ENCODE measurements at places on chromosomes 5 and 9. TPM values are rescaled to one million over a fixed set of nuclear protein-coding genes. Genes with fewer than 3 reads are reported as not detected.

DNA sequence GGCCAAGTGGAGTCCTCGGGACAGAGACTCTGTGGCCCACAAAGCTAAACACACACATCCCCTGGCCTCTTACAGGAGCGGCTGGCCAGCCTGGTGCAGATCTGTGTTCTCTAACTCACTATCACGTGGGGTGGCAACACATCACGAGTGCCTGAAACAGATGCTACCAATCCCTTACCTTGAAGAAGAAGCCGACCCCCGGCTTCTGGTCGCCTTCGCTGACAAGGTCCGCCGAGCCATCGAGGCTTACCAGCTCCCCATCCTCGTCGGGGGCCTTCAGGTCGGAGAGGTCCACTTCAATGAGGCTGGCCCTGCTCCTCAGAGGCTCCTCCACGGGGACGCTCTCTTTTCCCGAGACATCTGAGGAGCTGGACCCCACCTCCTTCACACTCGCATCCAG lies 86.7 kb downstream of the CAMSAP1 start:
- no peak overlapping the region for H3K27ac ChIP-seq
- H3K4me1 ChIP-seq = no peaks in the 10 kb centered on the region
- H3K36me3 ChIP-seq = peaks cover 68% of the 10 kb centered on the region
- no peak overlapping the region for H3K4me3 ChIP-seq

GRCh38 chr9:135574331-135574730 lies 12.8 kb downstream of the PAEP start:
- no peaks in the 10 kb centered on the region for H3K36me3 ChIP-seq
- no peak overlapping the region for H3K27ac ChIP-seq
- no peaks in the 10 kb centered on the region for H3K4me1 ChIP-seq

- no peaks in the 10 kb centered on the region for H3K36me3 ChIP-seq
- DNase-seq = no peak
- H3K4me1 ChIP-seq = no peaks in the 10 kb centered on the region
- no peak overlapping the region for H3K4me3 ChIP-seq
- H3K27ac ChIP-seq = no peak overlapping the region
Observed at GRCh38 chr9:121424024-121424432, 54.0 kb upstream of the STOM start.

DNA sequence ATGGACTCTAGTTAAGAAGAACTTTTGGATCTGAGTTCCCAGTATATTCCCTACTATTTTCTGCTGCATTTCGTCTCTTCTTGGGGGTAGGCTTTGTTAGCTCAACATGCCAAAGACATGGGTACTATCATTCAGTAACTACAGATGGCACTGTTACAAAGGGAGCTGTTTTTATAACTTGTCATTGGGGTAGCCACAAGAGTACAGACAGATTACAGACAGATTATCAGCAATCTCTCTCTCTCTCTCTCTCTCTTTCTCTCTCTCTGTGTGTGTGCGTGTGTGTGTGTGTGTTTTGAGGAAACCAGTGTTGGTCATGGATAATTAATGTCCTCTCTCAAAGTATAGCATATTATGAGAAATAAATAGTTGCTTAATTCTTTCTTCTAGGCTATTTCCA lies 116.1 kb downstream of the WDR70 start:
- H3K27ac ChIP-seq = no peak overlapping the region
- H3K4me1 ChIP-seq = no peaks in the 10 kb centered on the region
- H3K27me3 ChIP-seq = no peaks in the 10 kb centered on the region

DNA sequence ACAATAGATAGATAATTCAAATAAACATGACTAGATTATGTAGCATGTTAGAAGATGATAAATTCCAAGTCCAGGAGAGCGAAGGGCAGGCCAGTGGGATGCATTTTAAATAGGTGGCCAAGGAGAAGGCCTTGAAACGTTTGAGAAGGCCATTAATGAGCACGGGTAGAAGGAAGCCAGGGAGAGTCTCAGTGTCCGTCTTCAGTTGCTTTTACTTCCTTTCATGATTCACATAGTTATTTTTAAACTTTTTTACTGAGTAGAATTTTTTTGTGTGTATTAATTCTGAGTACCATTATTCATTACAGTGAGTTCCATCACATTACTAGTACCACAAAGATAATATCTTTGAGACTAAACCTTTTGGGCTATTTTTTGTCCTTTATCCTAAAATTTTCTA lies 259.2 kb downstream of the ARRDC3 start:
- no peak overlapping the region for H3K4me3 ChIP-seq
- peaks cover 16% of the 10 kb centered on the region for H3K4me1 ChIP-seq
- no peak for DNase-seq
- H3K36me3 ChIP-seq = no peaks in the 10 kb centered on the region

- H3K36me3 ChIP-seq = no peaks in the 10 kb centered on the region
- no peak overlapping the region for H3K4me3 ChIP-seq
- no peaks in the 10 kb centered on the region for H3K4me1 ChIP-seq
- no peak overlapping the region for H3K27ac ChIP-seq
Observed at GRCh38 chr5:99285606-99286005, 356.8 kb upstream of the CHD1 start.

GRCh38 chr9:135724186-135724787 lies 22.3 kb downstream of the KCNT1 start:
- no peak overlapping the region for H3K27ac ChIP-seq
- H3K27me3 ChIP-seq = no peaks in the 10 kb centered on the region
- H3K4me3 ChIP-seq = no peak overlapping the region
- peaks cover 3% of the 10 kb centered on the region for H3K4me1 ChIP-seq
- no peaks in the 10 kb centered on the region for H3K36me3 ChIP-seq
- no peak for DNase-seq

DNA sequence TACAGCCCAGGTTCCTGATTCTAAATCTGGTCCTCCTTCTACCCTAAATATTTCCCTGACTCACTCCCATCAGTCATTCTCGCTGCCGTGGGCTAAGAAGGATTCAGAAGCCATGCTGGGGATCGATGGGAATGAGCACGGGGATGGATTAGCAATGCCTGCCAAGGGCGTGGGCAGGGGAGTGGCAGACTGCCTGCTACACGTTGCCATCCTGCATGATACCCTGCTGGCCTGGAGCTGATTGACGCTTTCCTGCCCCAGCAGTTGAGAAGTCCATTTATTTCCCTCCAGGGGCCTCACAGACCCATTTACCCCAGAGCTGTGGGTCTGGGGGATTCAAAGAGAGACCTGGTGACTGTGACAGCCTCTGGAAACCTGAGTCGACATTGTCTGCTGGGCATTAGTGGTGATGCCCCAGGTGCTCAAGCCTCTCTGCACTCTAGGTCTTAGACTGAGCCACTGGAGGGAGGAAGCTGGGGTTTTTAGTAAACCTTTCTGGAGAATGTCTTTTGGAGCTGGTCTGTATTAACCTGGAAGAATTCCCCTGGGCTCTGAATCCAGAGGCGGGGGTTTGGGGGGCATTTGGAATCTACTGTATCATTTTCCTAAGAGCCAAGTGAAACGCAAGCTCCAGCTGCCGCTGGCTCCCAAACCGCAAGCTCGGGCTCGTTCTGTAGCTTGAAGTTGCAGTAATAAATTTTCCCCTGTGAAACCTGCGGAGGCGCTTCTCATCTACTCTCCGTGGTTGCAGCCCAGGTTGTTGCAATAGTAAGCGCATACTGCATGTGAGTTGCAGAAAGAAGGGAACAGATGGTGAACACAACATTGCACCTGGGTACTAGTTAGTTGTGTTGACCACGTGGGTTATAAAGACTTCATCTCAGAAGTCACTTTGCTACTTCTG lies 76.3 kb upstream of the RAPGEF1 start:
- no peaks in the 10 kb centered on the region for H3K36me3 ChIP-seq
- H3K4me3 ChIP-seq = no peak overlapping the region
- no peak for DNase-seq
- H3K27ac ChIP-seq = no peak overlapping the region

DNA sequence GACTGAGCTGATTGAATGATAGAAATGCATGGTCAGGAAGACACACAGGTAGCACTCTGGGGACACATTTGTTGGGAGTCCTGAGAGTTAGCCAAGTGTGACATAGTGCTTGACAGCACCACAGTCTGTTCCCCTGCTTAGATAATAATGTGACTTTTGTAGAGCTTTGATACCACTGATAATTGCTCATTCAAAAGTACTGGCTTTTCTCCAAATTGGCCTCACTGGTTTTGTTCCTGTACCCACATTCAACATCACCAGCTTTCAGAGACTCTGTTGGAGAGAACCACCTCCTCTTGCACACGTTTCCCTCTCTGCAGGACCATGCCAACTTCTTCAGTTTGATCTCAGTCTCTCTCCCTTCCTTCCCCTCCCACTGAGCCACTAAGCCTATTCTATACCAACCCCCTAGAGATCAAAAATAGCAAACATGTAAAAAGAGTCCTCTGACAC lies 52.5 kb upstream of the IL7R start:
- no peak overlapping the region for H3K4me3 ChIP-seq
- no peak overlapping the region for H3K27ac ChIP-seq
- peaks cover 10% of the 10 kb centered on the region for H3K4me1 ChIP-seq
- H3K27me3 ChIP-seq = no peaks in the 10 kb centered on the region
- H3K36me3 ChIP-seq = no peaks in the 10 kb centered on the region

GRCh38 chr5:175590471-175590881 lies 67.4 kb upstream of the HRH2 start:
- DNase-seq = no peak
- no peaks in the 10 kb centered on the region for H3K4me1 ChIP-seq
- H3K27ac ChIP-seq = no peak overlapping the region
- no peak overlapping the region for H3K4me3 ChIP-seq
- no peaks in the 10 kb centered on the region for H3K36me3 ChIP-seq

DNA sequence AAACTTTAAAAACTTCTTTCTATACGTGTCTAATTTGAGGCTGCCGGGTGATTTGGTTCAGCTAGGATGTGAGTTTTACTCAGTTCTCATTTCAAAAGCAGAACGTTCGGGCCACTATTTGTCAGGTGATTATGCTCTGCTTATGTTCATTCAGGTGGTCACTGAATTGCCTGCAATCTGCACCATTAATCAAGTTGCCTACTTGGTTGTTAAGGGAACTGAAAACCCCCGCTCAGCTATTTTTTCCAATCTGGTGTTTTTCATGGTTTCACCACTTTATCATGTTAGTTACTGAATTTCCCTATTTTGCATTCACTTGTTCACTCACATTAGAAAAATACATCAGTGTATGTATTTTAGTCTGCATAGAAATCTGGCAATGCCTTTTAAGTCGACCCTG lies 523.0 kb downstream of the CSNK1G3 start:
- no peak overlapping the region for H3K27ac ChIP-seq
- no peaks in the 10 kb centered on the region for H3K27me3 ChIP-seq
- no peak for DNase-seq
- no peaks in the 10 kb centered on the region for H3K4me1 ChIP-seq
- no peak overlapping the region for H3K4me3 ChIP-seq

- H3K4me3 ChIP-seq = no peak overlapping the region
Observed at GRCh38 chr5:171773106-171773505, 12.5 kb upstream of the SMIM23 start.

DNA sequence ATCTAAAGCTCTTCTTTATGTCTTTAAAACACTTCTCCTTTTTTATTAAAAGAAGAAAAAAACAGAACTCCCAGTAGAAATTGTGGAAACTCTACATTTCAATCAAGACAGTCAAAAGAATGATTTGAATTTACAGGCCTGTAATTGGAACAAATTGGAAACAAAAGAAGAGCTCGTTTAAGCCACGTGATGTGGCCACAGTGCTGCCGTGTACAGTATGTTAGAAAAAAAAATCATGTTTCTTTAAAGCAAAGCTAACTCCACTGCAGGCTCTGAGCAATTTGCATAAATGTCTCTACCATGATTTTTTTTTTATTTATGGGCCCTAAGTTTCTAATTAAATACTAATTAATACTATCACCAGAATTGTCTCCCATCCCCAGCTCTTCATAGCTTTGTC lies 325.6 kb downstream of the ZSWIM6 start:
- no peak overlapping the region for H3K4me3 ChIP-seq
- no peaks in the 10 kb centered on the region for H3K27me3 ChIP-seq
- no peak overlapping the region for H3K27ac ChIP-seq
- no peaks in the 10 kb centered on the region for H3K4me1 ChIP-seq

GRCh38 chr9:22241611-22242010 lies 205.0 kb upstream of the DMRTA1 start:
- DNase-seq = no peak
- H3K4me1 ChIP-seq = no peaks in the 10 kb centered on the region
- H3K27me3 ChIP-seq = no peaks in the 10 kb centered on the region
- no peak overlapping the region for H3K27ac ChIP-seq

DNA sequence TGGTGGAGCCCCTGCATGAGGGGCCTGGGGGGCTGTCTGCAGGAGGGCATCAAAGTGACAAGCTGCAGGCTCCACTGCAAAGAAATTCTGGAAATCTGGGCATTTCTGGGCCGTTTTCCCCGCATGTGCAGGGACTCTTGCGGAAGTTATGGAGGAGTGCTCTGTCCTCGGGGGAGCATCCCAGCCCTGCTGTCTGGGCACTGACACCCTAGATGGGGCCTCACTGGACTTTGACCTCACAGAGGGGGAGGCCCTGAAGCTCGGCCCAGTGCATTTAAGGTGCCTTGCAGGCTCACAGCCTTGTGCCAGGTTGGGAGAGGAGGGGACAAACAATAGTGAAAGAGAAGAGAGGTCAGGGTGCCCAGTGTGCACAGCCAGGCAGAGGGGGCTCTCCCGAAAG lies 35.4 kb downstream of the LHX3 start:
- no peak overlapping the region for H3K4me3 ChIP-seq
- no peaks in the 10 kb centered on the region for H3K4me1 ChIP-seq
- peaks cover 35% of the 10 kb centered on the region for H3K27me3 ChIP-seq
- no peak for DNase-seq

Gene LRRC19
- total RNA-seq = not detected

Gene TAS2R1
- total RNA-seq = not detected

Gene RNF44
- total RNA-seq = 21.2 TPM

Gene ZNF658
- 12.2 TPM for total RNA-seq

Gene IL12B
- not detected for total RNA-seq

Gene PLCXD3
- 36.2 TPM for total RNA-seq

Gene SLC35D2
- total RNA-seq = 14.6 TPM

All from heart right ventricle (tissue), 16 donors.